A549 treated with AZD2906 at 1 μM for 4 hours (cell line): ENCODE measurements at places on chromosomes 7 and 10. TPM values are rescaled to one million over a fixed set of nuclear protein-coding genes. Genes with fewer than 3 reads are reported as not detected.

Gene CALML5
- total RNA-seq = not detected in 5 replicates

Gene GATA3
- 4.0 to 4.7 TPM (median 4.5 TPM) in 5 replicates for total RNA-seq

Gene ITIH5
- total RNA-seq = 0.05 to 0.09 TPM (median 0.06 TPM) in 5 replicates

Gene ERVW-1
- 0.07 TPM in 1 of 5 replicates, not detected in the others for total RNA-seq

Gene STEAP2
- 3.0 to 4.2 TPM (median 3.9 TPM) in 5 replicates for total RNA-seq

Gene SEC23IP
- total RNA-seq = 40.0 to 48.7 TPM (median 45.6 TPM) in 5 replicates

Gene AKR1E2
- total RNA-seq = 4.5 to 6.4 TPM (median 6.0 TPM) in 5 replicates

Gene CALHM1
- 0.02 TPM in 1 of 5 replicates, not detected in the others for total RNA-seq

Gene UPP1
- total RNA-seq = 58.5 to 94.7 TPM (median 79.3 TPM) in 5 replicates

Gene FAM171A1
- 19.8 to 23.6 TPM (median 21.8 TPM) in 5 replicates for total RNA-seq

Gene ATP6V0A4
- total RNA-seq = 0.13 to 0.29 TPM (median 0.21 TPM) in 5 replicates

Gene CRHR2
- total RNA-seq = 0.02 to 0.08 TPM in 2 of 5 replicates, not detected in the others

Gene TMEM178B
- total RNA-seq = 1.1 to 1.5 TPM (median 1.3 TPM) in 5 replicates

Gene TMEM229A
- total RNA-seq = not detected in 5 replicates

Gene WDFY4
- total RNA-seq = 0.03 to 0.11 TPM (median 0.06 TPM) in 4 of 5 replicates, not detected in the other

Gene VPS37D
- total RNA-seq = 2.9 to 6.0 TPM (median 5.1 TPM) in 5 replicates

Gene HECTD2
- 2.9 to 4.6 TPM (median 4.1 TPM) in 5 replicates for total RNA-seq

Gene SLC26A5
- total RNA-seq = not detected in 5 replicates

Gene LAMB4
- 0.06 to 0.39 TPM (median 0.17 TPM) in 5 replicates for total RNA-seq

Gene RBP3
- not detected in 5 replicates for total RNA-seq

Gene RPEL1
- total RNA-seq = 0.07 TPM in 2 of 5 replicates, not detected in the others

Gene SYNPO2L
- total RNA-seq = 0.01 to 0.03 TPM (median 0.02 TPM) in 4 of 5 replicates, not detected in the other

Gene ARMC3
- total RNA-seq = 0.35 to 0.79 TPM (median 0.53 TPM) in 5 replicates

Gene SLIT1
- total RNA-seq = 0.02 to 0.10 TPM (median 0.07 TPM) in 5 replicates

Gene MEIG1
- 0.43 to 0.83 TPM (median 0.63 TPM) in 5 replicates for total RNA-seq

Gene ABI1
- total RNA-seq = 47.9 to 54.6 TPM (median 50.7 TPM) in 5 replicates

Gene EN2
- 0.56 to 0.94 TPM (median 0.92 TPM) in 5 replicates for total RNA-seq

Gene DNAH11
- total RNA-seq = 0.10 to 0.33 TPM (median 0.16 TPM) in 5 replicates

Gene PPP1R9A
- 2.7 to 4.0 TPM (median 3.5 TPM) in 5 replicates for total RNA-seq

Gene FOXI2
- total RNA-seq = not detected in 5 replicates

Gene JCAD
- total RNA-seq = 21.2 to 28.4 TPM (median 21.5 TPM) in 5 replicates

Gene ANKRD61
- 0.51 to 0.78 TPM (median 0.71 TPM) in 5 replicates for total RNA-seq

Gene FAM53B
- total RNA-seq = 11.4 to 13.6 TPM (median 13.3 TPM) in 5 replicates

Gene FAS
- total RNA-seq = 28.6 to 38.2 TPM (median 30.3 TPM) in 5 replicates

Gene GRM8
- 0.05 to 0.07 TPM in 2 of 5 replicates, not detected in the others for total RNA-seq

Gene SLC35G1
- total RNA-seq = 7.7 to 9.0 TPM (median 8.4 TPM) in 5 replicates

Gene GPR26
- not detected in 5 replicates for total RNA-seq

Gene UNCX
- total RNA-seq = 0.05 to 0.06 TPM in 2 of 5 replicates, not detected in the others

Gene TUBGCP2
- 31.3 to 45.8 TPM (median 42.1 TPM) in 5 replicates for total RNA-seq

Gene HMX3
- 0.06 to 0.10 TPM (median 0.09 TPM) in 4 of 5 replicates, not detected in the other for total RNA-seq
